ENCODE measurements at places on chromosomes 4 and X. TPM values are rescaled to one million over a fixed set of nuclear protein-coding genes. Genes with fewer than 3 reads are reported as not detected.

- no peak for DNase-seq
These were observed 132.8 kb downstream of the DTHD1 start for GRCh38 chr4:36414248-36414647.

GRCh38 chr4:182083671-182084410 lies 159.4 kb upstream of the TENM3 start:
- DNase-seq, result no peak

DNA sequence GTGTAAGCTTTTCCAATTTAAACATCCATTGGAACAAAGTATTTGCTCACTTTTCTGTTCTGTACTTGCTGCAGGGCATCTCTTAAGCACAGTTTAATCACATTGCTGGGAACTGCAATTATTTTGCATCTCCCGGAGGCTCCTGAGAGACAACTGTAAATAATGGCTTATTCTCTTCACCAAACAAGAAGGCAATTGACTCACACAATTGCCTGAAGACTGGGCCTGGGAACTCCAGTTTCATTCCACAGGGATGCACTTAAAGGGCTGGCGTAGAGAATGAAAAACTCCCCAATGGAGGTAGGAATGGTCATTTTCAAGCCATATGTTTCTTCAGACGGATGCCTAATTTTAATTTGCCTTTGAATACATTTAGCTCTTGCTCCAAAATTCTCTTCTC lies 29.5 kb downstream of the TFDP3 start:
- DNase-seq, result no peak

- DNase-seq, result peak; percentile 34
These were observed 41.8 kb downstream of the SULT1B1 start for GRCh38 chr4:69718396-69719271.

EDNRA gene
- 0.86 TPM for total RNA-seq

GAGE12F gene
- not detected for total RNA-seq

PPBP gene
- total RNA-seq, result not detected

GAB1 gene
- total RNA-seq, result 7.1 TPM
